ENCODE measurements at places on chromosomes 1 and 21.

DNA sequence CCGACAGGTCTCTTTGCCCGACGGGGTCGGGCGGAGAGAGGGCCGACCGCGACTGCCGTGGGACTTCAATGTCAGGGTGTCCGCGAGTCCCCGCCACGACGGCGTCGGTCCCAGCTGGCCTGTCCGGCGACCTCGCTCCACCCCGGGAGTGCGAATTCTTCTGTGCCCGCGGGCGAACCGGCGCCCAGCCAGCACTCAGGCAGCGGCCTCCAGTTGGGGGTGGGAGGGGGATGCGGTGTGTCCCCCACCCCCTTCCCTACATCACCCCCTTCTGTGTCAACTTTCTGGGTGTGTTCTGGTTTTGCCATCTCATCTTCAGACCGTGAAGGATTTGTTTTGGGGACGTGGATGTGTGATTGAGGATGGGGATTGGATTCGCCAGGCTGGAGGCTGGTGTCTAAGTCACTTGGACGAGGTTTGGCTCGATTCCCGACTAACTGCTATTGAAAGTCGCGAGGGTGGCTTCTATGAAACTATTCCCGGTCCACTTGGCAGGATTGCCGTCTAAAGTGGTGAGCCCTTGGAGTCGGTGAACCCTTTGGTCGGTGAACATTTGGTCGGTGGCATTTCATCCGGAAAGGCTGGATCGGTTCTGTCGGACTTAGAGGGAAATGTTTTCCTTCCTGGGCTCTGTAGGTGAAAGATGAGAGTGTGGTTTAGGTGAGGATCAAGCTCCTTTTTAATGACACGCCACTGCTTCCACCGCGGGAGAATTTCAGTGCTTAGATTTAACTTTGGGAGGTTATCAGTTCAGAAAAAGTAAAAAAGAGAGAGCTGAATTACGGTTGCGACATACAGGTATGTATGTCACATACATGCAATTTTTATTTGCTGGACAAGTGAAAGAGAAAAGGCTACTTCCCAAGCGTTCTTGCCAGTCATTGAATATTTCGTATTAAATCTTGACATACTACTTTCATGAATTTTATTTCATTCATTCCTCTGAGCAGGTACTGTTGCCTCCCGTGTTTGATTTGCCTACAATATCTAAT, 771 bp downstream of the ABCD3 start:
- no peak for DNase-seq

- no peak for DNase-seq
Measured at GRCh38 chr1:119225265-119225664, 84.8 kb upstream of the WARS2 start.

- DNase-seq = no peak
Measured at GRCh38 chr1:57474137-57474750, 50.4 kb upstream of the DAB1 start.

DNA sequence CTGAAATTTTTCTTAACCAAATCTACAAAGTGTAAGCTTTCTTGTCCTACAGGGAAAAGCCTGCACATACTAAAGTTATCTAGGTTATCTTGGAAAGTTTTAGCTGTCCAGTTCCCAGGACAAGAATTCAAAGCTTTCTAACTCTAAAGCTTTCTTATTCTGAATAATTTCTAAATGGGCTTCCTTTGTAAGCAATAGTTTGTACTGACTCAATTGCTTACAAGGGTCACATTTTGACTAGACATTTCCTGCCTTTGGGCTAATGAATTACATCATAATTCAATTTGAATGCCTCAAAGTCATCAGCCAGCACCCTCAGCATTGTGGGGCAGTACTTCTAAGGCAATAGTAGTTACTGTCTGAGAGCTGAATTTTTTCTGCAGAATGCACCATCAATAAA, 223.0 kb downstream of the LTN1 start:
- DNase-seq = no peak

DNA sequence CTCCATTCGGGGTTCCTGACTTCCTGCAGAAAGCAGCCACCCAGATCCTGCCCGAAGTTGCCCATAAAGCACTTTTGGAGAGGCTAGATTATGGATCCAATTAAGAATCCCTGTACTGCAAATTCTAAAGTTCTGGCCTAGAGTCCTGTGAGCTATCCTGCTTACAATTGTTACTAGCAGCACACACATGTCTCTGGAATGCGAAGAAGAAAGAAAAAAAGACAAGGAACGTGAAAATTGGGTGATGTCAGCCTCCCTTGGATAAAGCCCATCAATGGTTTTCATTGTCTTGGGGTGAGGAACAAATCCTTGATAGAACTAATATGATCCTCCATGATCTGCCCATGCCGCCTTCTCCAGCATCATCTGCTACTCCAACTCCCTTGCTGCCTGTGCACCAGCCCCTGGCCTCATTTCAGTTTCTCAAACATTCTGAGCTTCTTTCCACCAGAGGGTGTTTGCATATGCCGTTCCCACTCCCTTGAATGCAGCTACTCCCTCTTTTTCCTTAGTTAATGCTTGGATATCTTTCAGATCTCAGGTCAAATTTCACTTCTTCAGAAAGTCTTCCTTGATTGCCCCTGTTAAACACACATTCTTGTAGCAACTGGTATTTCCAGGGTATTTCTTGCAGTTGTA, 94.0 kb downstream of the ST6GALNAC5 start:
- DNase-seq = no peak

DNA sequence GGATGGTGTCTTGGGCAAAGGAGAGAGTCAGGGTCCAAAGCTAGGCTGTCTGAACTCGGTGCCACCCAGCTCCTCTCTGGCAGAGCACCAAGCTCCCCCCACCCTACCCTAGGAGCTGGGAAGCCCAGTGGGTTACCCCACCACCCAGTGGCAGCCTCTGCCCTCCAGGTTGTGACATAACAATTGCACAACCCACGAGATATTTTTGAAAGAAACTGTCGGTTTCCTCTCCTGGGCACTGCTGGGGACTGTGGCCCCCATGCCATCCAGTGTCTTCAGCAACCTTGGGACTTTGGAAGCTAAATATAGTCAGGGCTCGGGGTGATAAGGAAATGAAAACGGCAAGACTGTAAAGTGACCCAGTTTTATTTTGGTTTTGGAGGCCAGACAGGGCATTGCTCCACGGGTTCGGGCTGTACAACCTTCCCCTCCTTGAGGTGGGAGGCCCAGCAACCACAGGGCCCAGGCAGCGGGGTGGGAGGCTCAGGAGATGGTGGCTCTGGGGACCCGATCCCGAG, 1.4 kb downstream of the CITED4 start:
- DNase-seq = no peak

DNA sequence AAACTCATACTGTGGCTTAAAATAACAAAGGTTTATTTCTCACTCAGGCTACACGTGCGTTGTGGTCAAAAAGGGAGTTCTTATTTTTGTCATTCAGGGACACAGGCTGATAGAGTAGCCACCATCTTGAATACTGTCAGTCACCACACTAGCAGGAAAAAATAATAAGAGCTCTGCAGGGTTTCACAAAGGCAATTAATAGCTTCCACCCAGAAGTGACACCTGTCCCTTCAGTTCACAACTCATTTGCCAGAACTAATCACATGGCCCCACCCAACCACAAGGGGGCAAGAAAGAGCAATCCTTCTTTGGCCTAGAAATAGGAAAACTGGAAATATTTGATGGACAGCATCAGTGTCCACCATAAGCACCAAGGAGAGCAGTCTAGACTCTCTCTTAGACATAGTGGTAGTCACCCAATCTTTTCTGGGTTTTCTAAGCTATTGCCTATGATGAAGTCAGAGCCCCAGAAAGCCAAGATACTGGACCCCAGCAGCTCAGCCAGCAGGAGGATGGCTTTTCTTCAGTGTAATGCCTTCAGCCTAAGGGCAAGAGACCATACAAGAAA, 8.2 kb downstream of the HAPLN2 start:
- peak; percentile 55 for DNase-seq

- DNase-seq = no peak
Measured at GRCh38 chr1:63973005-63973419, 199.2 kb downstream of the ROR1 start.

Data from neural crest cell (in vitro differentiated cells).